ENCODE measurements at places on chromosomes 3 and 15. TPM values are rescaled to one million over a fixed set of nuclear protein-coding genes. Genes with fewer than 3 reads are reported as not detected.

DNA sequence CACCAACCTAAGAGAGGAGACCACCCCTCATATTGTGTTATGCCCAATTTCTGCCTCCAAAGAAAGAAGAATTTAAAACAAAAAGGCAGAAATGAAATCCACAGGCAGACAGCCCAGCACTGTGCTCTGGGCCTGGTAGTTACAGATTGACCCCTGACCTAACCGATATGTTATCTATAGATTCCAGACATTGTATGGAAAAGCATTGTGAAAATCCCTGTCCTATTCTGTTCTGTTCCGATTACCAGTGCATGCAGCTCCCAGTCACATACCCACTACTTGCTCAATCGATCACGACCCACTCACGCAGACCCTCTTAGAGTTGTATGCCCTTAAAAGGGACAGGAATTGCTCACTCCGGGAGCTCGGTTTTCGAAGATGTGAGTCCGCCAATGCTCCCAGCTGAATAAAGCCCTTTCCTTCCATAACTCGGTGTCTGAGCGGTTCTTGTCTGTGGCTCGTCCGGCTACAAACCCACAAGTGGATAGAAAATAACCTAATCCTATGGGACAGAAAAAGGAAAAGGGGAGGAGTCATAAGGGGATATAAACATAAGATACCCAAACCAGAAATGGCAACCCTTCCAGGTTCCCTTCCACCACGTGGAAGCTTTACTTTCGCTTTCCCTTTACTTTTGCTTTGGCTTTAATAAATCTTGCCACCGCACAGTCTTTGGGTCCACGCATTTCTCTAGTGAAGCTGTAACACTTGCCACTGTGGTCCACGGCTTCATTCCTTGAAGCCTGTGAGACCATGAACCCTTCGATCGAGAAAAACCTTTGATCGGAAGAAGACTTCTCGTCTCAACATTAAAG, 1.7 kb upstream of the CFAP91 start:
- H3K4me1 ChIP-seq = peaks cover 4% of the 10 kb centered on the region
- H3K36me3 ChIP-seq = no peaks in the 10 kb centered on the region
- H3K4me3 ChIP-seq = no peak overlapping the region
- no peaks in the 10 kb centered on the region for H3K27me3 ChIP-seq

- no peak overlapping the region for H3K27ac ChIP-seq
Measured at GRCh38 chr3:82208002-82208710, 446.7 kb upstream of the GBE1 start.

DNA sequence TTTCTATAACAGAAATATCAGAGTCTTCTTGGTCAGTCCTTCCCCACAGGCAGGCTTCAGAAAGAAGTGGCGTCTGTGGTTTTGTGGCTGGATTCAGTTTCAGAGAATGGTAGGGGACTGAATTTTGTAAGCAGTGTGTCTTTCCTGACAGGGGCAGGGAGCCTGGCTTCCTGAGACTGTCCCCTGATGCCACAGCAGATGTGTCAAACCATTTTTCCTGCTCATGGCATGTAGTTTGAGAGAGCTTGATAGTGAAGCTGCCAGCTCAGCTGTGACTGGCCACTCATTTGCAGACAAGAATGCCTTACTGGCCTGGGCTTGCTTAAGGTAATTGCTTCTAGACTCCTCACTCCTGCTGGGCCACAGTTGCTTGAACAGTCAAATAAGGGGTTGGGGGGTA, 26.4 kb downstream of the LARS2 start:
- no peak overlapping the region for H3K4me3 ChIP-seq
- DNase-seq = no peak
- H3K4me1 ChIP-seq = no peaks in the 10 kb centered on the region
- H3K27ac ChIP-seq = no peak overlapping the region
- no peaks in the 10 kb centered on the region for H3K27me3 ChIP-seq

DNA sequence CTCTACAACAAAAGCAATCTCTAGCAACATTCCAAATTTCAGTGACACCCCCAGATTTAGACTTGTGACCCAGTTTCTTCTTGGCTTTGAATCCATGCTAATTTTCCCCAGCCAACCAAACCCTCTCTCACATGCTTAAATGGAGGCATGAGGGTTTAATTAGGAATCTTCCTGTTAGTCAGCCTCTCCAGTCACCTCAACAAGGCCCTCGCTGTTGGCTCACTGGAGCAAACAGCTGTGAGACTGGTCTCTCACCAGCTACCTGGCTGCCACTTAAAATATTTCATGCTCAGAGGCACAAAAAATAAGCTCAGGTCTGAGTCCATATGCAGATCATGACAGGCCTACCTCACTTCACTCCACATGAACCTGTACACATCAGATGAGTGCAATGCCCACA, 630.4 kb upstream of the ADAMTS9 start:
- H3K27ac ChIP-seq = no peak overlapping the region
- peak; percentile 77 for DNase-seq

DNA sequence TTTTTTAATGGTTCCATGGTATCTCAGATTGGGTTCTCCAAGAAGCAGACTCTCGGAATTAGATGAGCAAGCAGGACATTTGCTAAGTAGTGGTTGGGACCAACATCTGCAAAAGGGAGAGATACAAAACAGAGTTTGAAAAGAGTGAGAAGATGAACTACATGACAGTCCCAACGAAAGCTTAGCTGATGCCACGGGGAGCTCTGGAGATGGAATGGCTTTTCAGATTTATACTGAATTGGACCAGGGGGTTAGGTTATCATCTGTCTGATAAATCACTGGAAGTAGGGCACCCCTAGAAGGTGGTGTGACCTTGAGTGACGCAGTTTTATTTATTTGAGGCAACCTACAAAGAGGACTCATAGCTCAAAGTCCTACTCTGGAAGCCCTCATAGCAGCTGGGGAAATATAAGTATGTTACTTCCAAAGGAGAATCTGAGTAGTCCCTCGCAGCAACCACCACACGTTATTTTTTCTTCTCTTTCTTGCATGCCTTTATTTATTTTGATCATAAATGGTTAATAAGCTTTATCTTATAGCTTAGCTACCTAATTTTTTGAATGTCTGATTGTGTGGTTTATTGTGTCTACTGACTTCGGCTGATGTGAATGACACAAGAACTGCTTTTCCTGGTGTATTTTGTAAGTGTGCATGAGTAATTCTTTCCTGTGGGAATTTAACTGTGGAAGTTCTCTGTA, 815.4 kb downstream of the SQOR start:
- H3K27ac ChIP-seq = no peak overlapping the region
- DNase-seq = no peak
- no peaks in the 10 kb centered on the region for H3K27me3 ChIP-seq
- no peak overlapping the region for H3K4me3 ChIP-seq
- H3K4me1 ChIP-seq = no peaks in the 10 kb centered on the region
- no peaks in the 10 kb centered on the region for H3K36me3 ChIP-seq

Gene DAPK2
- 102 TPM for total RNA-seq

DNA sequence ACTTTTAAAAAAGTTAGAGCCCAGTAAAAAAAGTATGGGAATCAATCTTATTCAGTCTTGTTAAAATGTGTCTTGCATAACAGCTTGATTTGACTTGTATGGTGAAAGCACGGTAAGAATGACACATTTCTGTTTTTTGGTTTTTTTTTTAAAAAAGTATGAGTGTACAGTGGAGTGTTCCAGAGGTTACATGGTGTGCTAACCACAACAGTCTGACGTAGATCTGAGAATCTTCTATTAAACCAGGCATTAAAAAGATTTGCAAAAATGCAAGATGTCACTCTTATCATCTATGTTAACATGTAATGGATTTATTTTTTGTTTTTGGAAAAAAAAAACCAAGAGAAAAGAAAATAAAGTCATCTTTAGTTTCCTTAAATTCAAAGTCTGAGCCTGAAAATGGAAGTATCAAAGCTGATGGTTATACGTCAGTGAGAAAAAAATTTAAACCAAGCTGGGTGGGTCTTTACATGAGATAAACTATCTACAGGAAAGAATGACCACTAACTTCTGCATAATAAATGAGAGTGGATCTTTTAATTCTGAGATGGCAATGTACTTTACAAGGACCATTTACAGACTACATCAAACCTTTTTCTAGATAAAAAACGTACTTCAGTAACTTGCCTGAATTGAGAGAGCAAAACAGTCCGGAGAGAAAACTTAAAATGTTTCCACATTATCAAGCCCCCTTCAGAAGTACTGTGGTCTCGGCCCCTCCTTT, 1.6 kb downstream of the GABPB1 start:
- H3K4me3 ChIP-seq = peak overlapping the region; percentile 96
- DNase-seq = no peak
- H3K36me3 ChIP-seq = no peaks in the 10 kb centered on the region
- H3K27me3 ChIP-seq = no peaks in the 10 kb centered on the region
- peak overlapping the region; percentile 99 for H3K27ac ChIP-seq

Gene CTXN2
- total RNA-seq = not detected

DNA sequence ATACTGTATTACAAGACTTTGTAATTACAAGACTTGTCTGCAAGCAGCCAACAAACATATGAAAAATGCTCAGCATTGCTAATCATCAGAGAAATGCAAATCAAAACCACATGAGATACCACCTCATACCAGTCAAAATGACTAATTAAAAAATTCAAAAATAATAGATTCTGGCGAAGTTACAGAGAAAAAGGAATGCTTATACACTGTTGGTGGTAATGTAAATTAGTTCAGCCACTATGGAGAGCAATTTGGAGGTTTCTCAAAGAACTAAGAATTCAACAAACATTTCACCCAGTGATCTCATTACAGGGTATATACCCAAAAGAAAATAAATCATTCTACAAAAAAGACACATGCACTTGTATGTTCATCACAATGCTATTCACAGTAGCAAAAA, 617.5 kb upstream of the CCDC54 start:
- no peak overlapping the region for H3K4me3 ChIP-seq
- H3K4me1 ChIP-seq = no peaks in the 10 kb centered on the region
- H3K27me3 ChIP-seq = no peaks in the 10 kb centered on the region
- H3K27ac ChIP-seq = no peak overlapping the region
- DNase-seq = no peak
- H3K36me3 ChIP-seq = no peaks in the 10 kb centered on the region

DNA sequence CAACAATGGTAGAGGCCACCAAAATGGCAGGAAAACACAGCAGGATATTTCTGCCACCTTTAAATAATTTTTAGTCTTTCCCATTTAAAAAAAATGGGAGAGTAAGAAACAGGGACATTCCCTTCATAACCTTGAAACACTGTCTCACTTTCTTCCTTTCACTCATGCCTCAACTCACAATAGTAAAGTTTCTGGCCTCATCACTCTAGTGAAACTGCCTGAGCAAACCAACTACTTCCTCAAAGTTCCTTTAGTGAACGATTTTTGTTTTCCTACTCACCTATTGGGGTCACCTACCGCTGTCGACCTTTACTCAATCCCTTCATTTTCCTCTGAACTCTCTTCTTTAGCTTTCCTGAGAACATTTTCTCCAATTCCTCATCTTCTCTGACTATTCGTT, 33.0 kb downstream of the SHC4 start:
- H3K36me3 ChIP-seq = no peaks in the 10 kb centered on the region
- no peak overlapping the region for H3K27ac ChIP-seq
- no peak overlapping the region for H3K4me3 ChIP-seq
- no peak for DNase-seq

Measured in thyroid gland (tissue), 4 donors.